ENCODE measurements at places on chromosomes 1 and 21. TPM values are rescaled to one million over a fixed set of nuclear protein-coding genes. Genes with fewer than 3 reads are reported as not detected.

ADAM30 gene
- polyA plus RNA-seq: not detected

SHE gene
- 20.7 TPM for polyA plus RNA-seq

ATXN7L2 gene
- 8.9 TPM for polyA plus RNA-seq

DNA sequence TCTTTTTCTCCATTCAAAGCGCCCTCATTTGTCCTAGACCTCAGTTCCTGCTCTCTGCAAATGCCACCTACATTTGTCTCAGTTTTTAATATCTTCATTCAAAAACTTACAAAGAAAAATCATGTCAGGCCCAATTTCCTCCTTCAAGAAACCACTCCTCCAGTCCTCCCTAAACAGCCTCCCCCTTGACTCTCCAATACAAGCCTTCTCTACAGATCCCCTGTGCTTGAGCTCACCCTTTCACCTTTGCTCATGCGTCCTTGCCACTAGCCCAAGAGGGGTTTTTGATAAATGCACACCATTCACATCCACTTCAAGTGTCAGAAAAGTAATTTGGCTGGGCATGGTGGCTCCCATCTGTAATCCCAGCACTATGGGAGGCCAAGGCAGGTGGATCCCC lies 140.6 kb downstream of the RERE start:
- DNase-seq: no peak

FMN2 gene
- 1.7 TPM for polyA plus RNA-seq

F3 gene
- 5.6 TPM for polyA plus RNA-seq

- DNase-seq: no peak
Observed at GRCh38 chr1:97092824-97093223, 371.2 kb downstream of the PTBP2 start.

DNA sequence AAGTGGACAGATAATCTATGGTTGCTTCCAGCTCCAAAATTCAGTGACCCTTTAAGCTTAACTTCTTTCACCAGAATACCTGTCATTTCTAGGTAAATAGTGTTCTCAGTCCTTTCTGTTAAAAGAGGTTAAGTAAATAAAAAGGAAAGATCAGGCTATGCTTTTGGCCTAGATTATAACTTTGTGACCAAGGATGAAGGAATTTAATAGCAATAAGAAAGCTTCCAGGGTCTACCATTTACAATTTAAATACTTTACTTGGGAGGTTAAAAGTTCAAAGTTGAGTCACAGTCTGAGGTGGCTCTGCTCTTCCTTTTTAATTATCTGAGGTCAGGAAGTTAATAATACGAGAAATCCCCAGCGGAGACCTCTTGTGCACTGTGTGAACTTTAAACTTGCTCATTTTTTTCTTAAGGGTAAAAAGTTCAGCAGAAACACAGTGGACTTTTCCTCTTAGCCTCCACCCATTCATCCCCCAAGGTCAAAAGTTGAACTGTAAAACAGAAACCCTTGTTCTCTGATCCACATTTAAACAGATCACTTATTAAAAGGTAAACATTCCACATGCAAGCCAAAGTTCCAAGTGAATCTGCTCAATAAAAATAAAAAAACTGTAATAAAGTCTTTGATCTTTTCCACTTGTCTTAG lies 187.1 kb downstream of the NRIP1 start:
- DNase-seq: no peak
